Stimulated activated CD4-positive, alpha-beta T cell treated with anti-CD3 and anti-CD28 coated beads, TNF-alpha, amount 100 ng/mL, for 1 hour (primary cell): ENCODE measurements at places on chromosomes 12 and 14.
A peak's percentile ranks its signal among the peaks of the same experiment; 100 is the strongest.

DNA sequence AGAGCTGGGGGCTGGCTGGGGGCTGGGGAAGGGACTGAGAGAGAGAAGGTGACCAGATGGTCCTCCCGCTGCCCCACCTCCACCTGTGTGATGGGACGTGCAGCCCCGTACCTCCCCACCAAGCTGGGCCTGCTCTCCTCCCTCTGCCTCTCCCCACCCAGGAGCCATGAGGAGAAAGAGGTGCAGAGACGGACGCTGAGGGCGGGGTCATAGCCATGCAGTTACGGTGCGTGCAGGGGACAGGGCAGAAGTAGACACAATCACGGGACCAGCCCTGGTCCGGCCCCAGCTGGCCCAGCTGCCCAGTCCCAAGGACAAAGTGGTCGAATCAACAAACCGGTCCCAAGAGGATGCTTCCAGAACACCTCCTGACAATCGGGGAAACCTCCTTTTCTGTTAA, 33.2 kb downstream of the RFLNA start:
- no peak for DNase-seq

- no peak for DNase-seq
Measured at GRCh38 chr14:31439561-31439960, 17.7 kb downstream of the DTD2 start.

GRCh38 chr12:127161466-127161865, 1105.5 kb upstream of the TMEM132C start:
- DNase-seq = no peak

DNA sequence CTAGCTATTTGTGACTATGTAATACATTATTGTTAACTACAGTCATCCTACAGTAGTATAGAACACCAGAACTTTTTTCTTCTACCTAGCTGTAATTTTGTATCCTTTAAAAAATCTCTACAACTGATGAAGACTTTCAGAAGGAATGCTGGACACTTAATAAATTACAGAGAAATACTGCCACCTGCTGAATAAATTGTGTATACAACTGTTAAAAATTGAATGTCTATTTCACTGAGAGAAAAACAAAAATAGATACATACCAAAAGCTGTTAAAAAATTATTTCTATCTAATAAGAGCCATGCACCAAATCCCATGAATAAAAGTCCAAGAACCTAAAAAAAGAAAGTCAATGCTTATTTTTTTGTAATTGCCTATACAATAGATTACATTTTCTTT, 6.6 kb downstream of the TSPAN19 start:
- no peak for DNase-seq

GRCh38 chr14:75654127-75654732, 6.4 kb downstream of the ERG28 start:
- peak; percentile 59 for DNase-seq

DNA sequence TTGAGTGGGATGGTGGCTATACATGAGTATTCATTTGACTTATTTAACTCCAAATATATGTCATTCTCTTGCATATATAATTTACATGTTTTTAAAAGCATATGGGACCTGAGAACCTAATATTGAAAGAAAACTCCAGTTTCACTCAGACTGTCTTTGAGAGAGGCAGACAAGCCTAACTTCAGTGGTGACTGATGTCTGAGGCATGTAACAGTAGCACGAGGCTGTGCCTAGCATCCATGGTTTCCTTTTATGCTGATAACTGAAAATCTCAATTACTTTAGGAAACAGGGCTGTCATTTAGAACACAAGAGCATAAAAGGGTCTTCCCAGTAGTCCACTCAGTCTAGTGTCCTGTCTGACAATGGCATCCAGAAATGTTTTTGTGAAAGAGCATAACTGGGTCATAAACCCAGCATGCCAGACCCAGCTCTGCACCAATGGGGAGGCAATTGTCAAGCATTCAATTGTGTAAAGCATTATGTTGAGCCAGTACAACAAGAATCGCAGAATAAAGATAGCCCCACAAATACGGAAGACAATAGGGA, 24.3 kb downstream of the MAPK1IP1L start:
- no peak for DNase-seq

- DNase-seq = no peak
Measured at GRCh38 chr12:110330544-110330943, 49.5 kb downstream of the ATP2A2 start.

DNA sequence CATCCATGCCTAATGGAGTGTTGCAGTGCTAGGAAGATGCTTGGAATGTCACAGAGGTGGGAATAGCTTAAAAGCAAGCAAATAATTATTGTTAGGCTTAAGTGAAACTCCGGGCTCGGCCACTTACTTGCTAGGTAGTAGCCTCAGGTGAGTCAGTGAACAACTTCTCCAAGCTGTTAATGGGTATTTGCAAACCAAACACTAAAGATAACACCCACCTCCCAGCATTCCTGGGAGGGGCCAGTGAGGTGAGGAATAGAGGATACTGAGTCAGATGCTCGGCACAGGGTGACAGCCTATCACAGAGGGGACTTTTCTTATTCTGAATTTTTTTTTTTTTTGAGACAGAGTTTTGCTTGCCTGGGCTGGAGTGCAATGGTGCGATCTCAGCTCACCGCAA, 151.2 kb upstream of the RFLNA start:
- DNase-seq = no peak

DNA sequence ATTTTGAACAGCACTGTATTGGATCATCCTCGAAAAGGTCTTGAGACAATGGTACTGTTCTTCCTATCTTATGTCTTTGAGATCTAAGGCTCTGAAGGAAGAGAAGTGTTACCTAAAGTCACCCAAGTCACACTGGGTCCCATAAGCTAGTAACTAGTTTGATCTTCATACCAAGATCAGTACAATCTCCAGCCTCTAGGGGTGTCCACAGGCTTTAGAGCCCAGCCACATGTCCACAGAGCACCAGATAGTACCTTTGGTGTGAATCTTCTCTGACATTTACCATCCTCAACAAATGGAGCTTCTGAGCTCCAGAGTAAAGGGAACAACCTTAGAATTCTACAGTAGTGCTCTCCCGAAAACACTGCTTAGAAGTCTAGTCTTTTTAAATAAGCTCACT, 78.7 kb downstream of the KSR2 start:
- DNase-seq = no peak

GRCh38 chr14:67806246-67806645, 10.1 kb downstream of the ZFYVE26 start:
- DNase-seq = no peak
